ENCODE measurements at places on chromosomes 6 and 20. TPM values are rescaled to one million over a fixed set of nuclear protein-coding genes. Genes with fewer than 3 reads are reported as not detected.

DNA sequence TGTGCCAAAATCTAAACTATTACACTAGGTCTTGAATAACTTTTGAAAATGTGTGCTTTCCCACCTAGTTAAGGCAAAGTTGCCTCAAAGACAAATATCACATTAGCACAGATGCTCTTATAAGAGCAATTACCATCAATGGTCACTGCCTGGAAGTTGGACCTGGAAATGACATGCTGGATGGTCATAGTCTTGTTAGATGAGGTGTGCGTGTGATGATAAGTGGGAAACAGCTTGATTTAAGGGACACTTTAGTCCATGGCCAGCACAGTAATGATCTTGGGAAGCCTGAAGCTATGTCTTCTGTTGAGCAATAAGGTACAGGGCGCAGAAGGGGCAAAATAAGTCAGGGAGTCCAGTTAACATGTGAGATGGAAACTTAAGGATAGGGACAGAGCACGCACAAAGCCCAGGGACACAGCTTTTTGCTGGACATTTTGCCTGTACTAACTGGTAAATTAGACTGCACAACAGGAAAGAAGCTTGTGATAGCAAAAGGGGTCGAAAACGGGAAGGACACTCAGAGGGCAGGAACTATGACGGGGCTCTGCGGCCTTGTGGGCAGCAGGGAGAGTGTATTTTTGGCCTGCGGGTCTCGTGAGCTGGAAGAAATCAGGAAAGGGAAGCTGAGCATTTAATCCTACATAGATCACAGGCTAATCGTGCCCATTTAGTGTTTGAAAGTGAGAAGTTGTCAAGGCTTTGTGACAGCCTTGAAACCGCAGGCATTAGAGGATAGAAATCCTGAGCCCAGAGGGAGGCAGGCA is 66.7 kb upstream of the BMP2 start:
- no peak overlapping the region for H3K4me3 ChIP-seq
- DNase-seq: no peak
- H3K4me1 ChIP-seq: no peaks in the 10 kb centered on the region
- H3K27me3 ChIP-seq: peaks cover 3% of the 10 kb centered on the region
- no peak overlapping the region for H3K27ac ChIP-seq
- no peaks in the 10 kb centered on the region for H3K36me3 ChIP-seq

DNA sequence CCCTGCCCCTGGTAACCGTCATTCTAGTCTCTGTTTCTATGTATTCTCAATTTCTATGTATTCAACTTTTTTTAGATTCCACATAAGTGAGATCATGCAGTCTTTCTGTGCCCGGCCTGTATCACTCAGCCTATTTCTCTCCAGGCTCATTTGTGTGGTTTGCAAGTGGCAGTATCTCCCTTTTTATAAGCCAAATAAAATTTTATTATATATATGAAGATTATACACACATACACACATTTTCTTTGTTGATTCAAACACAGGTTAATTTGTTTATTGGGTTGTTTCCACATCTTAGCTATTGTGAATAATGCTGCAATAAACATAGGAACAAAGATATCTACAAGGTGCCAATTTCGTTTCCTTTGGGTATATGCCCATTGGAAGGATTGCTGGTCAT is 571.7 kb downstream of the DHX35 start:
- DNase-seq: no peak
- H3K27me3 ChIP-seq: peaks cover 2% of the 10 kb centered on the region
- no peak overlapping the region for H3K4me3 ChIP-seq
- H3K36me3 ChIP-seq: no peaks in the 10 kb centered on the region

GRCh38 chr20:35360033-35360432 is 51.7 kb downstream of the UQCC1 start:
- no peak for DNase-seq
- no peaks in the 10 kb centered on the region for H3K27me3 ChIP-seq
- H3K4me3 ChIP-seq: no peak overlapping the region
- no peak overlapping the region for H3K27ac ChIP-seq

Gene SAMD3
- 52.6 TPM for total RNA-seq

Gene NKX2-2
- total RNA-seq: not detected

Gene MYL9
- 0.51 TPM for total RNA-seq

- H3K36me3 ChIP-seq: peaks cover 2% of the 10 kb centered on the region
- peaks cover 40% of the 10 kb centered on the region for H3K4me1 ChIP-seq
- DNase-seq: no peak
- peak overlapping the region; percentile 23 for H3K4me3 ChIP-seq
- H3K27me3 ChIP-seq: no peaks in the 10 kb centered on the region
- peak overlapping the region; percentile 69 for H3K27ac ChIP-seq
Measured at GRCh38 chr6:45741437-45742171, 274.1 kb downstream of the CLIC5 start.

DNA sequence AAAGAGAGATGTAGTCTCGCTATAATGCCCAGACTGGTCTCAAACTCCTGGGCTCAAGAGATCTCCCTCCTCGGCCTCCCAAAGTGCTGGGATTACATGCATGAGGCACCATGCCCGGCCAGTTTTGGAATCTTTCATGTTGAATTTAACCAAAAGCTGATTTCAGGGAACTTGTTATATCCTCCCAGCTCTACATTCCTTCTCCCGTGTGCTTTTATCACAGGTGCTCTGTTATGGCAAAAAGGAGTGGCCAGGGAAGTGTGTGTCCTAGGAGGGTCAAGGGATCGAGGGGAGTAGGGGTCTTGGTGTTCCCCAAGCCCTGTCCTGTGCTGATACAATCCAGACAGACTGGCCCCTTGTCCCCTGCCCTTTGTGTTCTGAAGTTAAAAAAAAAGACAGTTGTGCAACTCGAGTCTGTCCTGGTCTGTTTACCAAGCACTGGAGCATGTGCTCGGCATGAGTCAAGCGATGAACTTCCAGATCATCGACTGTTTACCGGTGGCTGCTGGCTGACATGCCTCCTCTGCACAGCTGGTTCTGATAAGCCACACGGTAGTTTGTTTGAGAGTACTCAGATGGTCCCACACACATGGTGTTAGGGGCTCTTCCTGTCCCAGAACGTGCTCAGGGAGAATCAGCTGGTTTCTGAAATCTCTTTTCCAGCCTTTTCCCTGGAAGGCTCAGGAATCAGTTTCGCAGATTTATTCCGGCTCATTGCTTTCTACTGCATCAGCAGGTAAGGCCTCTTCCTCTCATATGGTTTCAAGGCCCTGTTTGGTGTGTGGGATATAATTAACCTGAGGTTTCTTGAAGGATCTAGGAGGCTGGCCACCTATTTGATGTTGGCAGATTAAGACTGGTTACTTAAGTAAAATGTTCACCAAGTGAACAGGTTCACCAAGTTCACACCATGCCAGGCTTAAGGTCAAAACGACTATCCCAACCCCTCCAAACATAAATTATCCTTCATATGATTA is 52.6 kb upstream of the NAA20 start:
- no peak overlapping the region for H3K4me3 ChIP-seq
- H3K27me3 ChIP-seq: no peaks in the 10 kb centered on the region
- no peak for DNase-seq
- H3K27ac ChIP-seq: no peak overlapping the region

Gene ELOVL5
- total RNA-seq: 110 TPM

Gene TRIM31
- not detected for total RNA-seq

DNA sequence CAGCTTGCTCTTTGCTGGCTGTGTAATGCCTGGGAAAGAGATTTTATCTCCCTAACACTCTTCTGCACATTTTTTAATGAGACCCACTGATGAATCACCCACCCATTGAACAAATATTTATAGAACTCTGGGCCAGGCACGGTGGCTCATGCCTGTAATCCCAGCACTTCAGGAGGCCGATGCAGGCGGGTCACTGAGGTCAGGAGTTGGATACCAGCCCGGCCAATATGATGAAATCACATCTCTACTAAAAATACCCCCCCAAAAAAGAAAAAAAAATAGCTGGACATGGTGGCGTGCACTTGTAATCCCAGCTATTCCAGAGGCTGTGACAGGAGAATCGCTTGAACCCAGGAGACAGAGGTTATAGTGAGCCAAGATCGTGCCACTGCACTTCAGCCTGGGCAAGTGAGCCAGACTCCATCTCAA is 82.1 kb upstream of the SIRPA start:
- no peak overlapping the region for H3K27ac ChIP-seq
- H3K4me1 ChIP-seq: peaks cover 24% of the 10 kb centered on the region
- H3K4me3 ChIP-seq: no peak overlapping the region
- DNase-seq: no peak

- H3K27ac ChIP-seq: no peak overlapping the region
- H3K36me3 ChIP-seq: no peaks in the 10 kb centered on the region
Measured at GRCh38 chr6:137332637-137333280, 113.6 kb upstream of the IFNGR1 start.

Gene MLIP
- not detected for total RNA-seq

Gene LPA
- total RNA-seq: not detected

Gene CTAGE9
- total RNA-seq: not detected

DNA sequence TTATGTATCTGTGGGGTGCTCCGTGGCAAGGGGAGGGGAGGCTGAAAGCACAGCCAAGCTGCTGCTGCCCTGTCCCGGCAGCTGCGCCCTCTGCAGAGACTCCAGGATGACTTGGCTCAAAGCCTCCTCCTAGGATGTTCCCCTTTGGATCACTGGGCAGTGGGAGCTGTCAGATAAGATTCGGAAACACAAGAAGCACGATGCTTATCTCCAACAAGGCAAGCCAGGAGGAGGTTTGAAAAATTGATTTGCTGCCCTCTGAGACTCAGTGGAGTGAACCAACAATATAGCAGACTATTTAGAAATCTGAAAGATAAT is 776.4 kb downstream of the C6orf118 start:
- H3K4me3 ChIP-seq: no peak overlapping the region
- H3K27me3 ChIP-seq: no peaks in the 10 kb centered on the region
- no peaks in the 10 kb centered on the region for H3K4me1 ChIP-seq
- no peaks in the 10 kb centered on the region for H3K36me3 ChIP-seq
- DNase-seq: no peak

- H3K36me3 ChIP-seq: no peaks in the 10 kb centered on the region
- H3K4me3 ChIP-seq: no peak overlapping the region
- no peak overlapping the region for H3K27ac ChIP-seq
- no peak for DNase-seq
Measured at GRCh38 chr6:110049696-110050439, 71.8 kb downstream of the GPR6 start.

Gene SALL4
- 0.11 TPM for total RNA-seq

GRCh38 chr6:97110149-97110548 is 172.9 kb downstream of the MMS22L start:
- DNase-seq: no peak
- H3K36me3 ChIP-seq: peaks cover 4% of the 10 kb centered on the region
- peaks cover 13% of the 10 kb centered on the region for H3K4me1 ChIP-seq
- H3K27me3 ChIP-seq: no peaks in the 10 kb centered on the region

DNA sequence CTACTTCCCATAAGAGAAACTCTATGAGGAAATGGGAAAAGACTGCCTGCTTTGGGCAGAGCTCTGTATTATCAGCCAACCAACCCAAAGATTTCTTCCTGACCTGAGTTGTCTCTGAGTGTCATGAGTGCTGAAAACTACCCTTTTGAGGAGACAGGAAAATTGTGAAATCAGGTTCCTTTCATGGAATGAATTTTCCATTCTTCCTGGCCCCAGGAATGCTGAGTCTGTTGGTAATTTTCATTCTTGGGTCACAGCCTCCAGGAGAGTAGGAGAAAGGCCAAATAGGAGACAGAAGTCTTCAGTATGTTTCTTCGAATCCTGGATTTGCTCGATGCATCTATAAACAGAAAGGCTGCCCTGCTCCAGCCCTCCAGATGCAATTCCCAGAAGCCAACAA is 53.6 kb downstream of the SCML4 start:
- no peak overlapping the region for H3K27ac ChIP-seq
- peaks cover 28% of the 10 kb centered on the region for H3K36me3 ChIP-seq
- no peaks in the 10 kb centered on the region for H3K27me3 ChIP-seq
- no peak overlapping the region for H3K4me3 ChIP-seq
- peaks cover 6% of the 10 kb centered on the region for H3K4me1 ChIP-seq
- DNase-seq: no peak

Gene CLPSL1
- total RNA-seq: not detected

DNA sequence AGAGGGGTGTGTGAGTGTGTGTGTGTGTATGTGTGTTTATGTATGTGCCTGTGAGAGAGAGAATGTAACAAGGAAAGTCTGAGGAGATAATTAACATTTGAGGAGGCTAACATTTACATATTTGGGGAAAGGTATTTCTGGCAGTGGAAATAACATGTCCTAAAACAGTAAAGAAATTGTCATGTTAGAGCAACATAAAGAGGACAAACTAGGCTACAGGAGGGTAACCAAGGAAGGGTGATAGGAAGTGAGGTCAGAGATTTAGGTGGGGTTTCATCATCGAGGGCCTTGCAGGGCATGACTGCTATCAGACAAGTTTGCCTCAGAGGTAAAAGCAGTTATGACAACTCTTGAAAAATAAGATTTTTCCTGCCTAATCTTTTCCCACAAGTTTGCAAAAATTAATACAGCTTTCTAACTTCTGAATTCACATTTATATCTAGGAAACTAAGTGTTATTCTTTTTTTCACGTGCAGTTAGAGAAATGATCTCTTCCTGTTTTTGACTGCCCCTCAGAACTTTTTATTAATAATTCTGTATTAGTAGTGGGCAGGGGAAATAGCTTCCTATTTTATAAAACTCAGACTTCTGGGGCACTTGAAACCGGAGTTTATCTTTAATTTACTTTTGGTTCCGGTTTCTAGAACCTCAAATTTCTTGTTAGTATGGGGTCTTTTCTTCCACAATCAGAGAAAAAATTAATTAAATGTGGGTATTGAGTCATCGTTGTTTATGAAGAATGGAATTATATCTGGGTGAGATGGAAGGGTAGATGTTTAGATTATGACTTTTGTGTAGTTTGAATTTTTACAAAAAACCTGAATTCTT is 30.5 kb upstream of the RHAG start:
- H3K4me3 ChIP-seq: no peak overlapping the region
- DNase-seq: no peak
- H3K27ac ChIP-seq: no peak overlapping the region
- H3K27me3 ChIP-seq: no peaks in the 10 kb centered on the region

DNA sequence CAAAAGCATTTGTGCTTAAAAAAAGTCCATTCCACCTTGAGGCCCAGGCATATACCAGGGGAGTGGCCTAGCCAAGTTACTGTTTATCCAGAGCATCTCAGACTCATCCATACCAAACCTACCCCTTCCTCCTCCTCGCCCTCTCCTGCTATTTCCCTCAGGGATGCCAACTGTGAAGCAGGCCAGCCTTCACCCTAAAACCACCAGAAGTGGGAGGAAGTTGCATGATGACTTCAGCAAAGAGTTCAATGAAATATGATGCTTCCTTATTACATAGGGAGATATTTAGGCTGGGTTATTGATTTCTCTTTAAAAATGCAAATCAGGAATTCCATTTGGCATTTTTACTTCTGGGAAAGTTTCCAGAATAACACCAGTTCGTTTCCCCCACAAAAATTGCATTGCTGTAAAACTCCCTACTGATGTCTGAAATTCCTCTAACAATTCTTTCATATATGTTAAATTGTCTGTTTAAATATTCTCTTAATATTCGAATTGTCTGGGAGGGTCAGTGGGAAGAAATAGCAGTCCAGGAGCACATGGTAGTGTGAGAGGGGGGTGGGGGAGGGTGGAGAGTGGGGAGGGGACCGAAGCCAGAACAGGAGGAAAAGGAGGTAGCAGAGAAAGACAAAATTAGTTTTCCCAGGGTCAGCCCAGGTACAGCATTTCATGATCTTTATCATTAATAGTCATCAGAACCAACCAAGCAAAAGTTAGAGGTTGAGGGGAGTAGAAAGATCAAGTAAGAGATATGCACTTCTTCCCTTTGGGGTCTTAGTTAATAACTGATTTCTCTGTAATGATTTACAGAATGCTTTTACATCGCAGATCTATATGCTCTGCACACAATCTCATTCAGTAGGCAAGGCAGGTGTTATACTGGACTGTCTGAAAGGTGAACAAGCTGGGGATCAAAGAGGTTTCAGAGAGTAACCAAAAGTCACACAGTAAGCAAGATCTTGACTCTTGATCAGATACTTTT is 1.7 kb upstream of the TCP11 start:
- peaks cover 33% of the 10 kb centered on the region for H3K27me3 ChIP-seq
- H3K36me3 ChIP-seq: no peaks in the 10 kb centered on the region
- DNase-seq: no peak
- peaks cover 20% of the 10 kb centered on the region for H3K4me1 ChIP-seq

Measured in activated naive CD8-positive, alpha-beta T cell treated with anti-CD3 and anti-CD28 coated beads, Interleukin-2, amount 10 ng/mL, durations not matched to agents 7 days and 5 days (primary cell).